ENCODE measurements at places on chromosomes 11 and 22.

DNA sequence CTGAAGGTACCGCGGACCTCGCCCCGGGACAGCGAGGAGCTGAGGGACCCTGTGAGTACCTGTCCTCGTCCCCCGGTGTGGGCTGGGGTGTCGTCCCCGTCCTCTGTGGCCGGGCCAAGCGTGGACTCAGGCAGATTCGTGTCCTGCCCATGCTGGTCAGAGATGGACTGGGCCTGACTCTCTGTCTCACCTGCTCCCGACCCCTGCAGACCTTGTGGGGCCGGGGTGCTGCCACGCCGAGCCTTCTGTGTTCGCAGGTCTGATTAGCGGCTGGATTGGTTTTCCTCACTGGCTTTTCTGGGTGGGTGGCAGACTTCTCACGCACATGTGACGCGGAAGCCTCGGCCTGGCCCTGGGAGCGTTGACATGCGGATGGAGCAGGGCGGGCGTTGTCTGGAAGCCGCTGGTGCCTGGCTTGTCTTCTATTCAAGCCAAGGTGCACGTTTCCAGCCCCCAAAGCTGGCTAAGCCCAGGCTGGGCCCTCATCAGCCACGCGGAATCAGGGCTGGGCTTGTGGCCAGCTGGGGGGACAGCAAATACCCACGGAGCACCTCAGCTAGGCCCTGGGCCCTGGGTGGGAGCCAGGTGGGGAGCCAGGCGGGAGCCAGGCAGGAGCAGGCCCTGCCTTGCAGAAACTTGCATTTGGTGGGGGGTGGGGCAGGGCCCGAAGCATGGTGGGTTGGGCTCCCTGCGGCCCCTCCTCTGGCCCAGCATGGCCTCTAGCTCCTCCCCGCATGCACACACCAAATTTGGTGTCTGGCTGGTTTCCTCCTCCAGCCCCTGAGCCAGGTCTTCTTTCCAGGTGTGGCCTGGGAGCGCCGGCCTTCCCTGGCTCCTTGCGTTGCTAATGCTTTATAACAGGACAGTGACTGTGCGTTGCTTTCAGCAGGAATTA, 7.0 kb downstream of the GRAMD4 start:
- DNase-seq: no peak

DNA sequence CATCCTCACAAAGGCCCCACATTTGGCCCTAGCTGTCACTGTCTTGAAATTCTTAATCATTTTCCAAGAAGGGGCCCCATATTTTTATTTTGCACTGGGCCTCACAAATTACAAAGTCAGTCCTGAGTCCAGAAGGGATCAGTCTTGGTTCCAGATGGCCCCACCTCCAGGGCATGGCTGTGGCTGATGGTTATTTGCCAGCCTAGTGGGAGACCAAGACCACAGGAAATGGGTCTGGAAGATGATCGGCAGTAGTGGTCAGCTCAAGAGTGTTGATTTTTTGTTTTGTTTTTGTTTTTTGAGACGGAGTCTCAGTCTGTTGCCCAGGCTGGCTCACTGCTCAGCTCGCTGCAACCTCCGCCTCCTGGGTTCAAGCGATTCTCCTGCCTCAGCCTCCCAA, 47.1 kb upstream of the EMID1 start:
- no peak for DNase-seq

GRCh38 chr11:28146123-28146751, 38.0 kb downstream of the METTL15 start:
- DNase-seq: peak; percentile 91

DNA sequence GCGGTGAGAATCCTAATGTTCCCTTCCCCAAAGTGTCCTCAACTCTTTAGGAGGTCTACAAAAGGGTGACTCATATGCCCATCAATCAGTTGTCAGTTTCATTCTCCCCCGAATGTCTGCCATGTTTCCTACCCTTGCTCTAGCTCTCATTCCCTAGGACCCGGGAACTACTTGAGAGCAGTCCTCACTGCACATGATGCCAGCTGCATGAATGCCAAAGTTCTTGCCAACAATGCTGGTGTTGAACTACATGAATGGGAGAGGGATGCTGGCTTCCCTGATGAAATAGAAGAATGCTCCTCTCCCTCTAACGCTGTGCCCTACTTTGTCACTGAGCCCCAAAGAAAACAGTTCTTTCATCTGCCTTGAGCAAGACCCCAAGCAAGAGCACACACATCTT, 12.5 kb upstream of the FSHB start:
- no peak for DNase-seq

DNA sequence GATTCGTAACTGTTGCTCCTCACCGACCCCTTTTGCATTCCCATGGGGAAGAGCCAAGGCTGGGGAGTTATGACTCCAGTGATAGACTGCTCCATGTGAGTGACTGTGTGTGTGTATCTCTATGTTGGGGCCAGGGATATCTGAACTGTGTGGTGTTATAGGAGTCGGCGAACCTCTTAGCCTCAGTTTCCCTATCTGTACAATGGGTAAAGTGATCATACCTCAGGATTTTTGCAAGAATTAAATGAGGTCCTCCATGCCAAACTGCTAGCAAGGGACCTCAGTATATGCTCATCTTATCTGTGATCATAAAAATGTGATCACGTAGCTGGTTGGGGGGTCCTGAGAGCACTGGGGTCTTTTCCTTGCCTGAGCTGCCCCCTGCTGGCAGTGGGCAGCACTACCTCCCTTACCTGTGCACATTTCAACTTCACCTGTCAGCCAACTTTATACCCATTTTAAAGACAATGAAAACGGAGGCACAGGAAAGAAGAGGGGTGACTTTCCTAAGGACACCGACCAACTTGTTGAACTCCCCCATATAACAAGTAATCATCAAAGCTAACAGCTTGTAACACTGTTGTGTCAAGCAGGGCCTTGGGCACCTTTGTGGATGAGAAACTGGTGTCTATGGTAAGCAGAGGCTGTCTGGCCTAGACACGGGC, 1.4 kb upstream of the DPP3 start:
- no peak for DNase-seq

GRCh38 chr22:35305525-35306070, 5.9 kb downstream of the TOM1 start:
- peak; percentile 88 for DNase-seq

GRCh38 chr22:34080433-34080832, 160.2 kb upstream of the LARGE1 start:
- no peak for DNase-seq

- DNase-seq: no peak
These were observed 28.5 kb downstream of the ARHGAP1 start for GRCh38 chr11:46671958-46672315.

DNA sequence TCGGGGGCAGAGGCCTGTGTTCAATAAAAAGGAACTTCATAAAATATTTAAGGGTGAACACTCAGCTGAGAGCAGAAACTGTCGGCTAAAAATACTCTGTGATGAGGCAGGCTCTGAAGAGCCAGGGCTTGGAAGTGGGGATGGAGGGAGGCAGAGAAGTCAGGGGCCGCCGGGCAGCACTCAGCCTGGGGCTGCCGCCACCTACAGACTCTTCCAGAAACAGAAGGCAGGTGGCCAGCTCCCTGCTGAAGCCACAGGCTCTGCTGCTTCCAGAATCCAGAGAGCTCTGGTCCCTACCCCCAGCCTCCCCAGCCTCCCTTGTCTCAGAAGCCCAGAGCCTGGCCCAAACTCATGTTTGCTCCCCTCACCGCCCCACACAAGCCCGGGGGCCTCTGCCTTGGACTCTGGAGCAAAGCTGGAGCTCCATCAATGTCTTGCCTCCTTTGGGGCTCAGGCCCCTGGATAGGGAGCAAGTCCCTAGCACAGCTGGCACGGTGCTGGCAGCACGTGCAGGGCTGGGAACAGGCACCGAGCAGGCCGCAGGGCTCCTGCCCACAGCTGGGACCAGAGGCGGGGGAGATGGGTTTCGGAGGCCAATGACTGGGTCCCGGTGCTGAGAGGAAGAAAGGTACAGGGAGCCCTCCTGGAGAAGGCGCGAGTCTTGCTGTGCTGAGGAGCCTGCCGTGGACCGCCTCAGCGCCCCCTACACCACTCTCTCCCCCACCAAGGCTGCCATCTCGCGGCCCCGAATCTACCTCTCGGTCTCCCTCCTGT, 8.2 kb downstream of the LRFN4 start:
- no peak for DNase-seq

DNA sequence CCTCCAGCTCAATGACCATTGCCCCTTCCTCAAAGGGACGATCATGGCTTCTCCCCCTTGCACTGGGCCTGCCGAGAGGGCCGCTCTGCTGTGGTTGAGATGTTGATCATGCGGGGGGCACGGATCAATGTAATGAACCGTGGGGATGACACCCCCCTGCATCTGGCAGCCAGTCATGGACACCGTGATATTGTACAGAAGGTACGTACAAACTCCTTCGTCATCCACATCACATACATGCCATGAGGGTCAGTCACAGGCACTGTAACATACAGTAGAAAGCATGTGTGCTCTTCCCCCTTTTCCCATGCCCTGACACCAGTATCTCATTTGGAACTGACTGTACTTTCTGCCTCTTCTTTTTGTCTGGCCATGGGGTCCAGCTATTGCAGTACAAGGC, 4.0 kb downstream of the TAF10 start:
- DNase-seq: no peak

DNA sequence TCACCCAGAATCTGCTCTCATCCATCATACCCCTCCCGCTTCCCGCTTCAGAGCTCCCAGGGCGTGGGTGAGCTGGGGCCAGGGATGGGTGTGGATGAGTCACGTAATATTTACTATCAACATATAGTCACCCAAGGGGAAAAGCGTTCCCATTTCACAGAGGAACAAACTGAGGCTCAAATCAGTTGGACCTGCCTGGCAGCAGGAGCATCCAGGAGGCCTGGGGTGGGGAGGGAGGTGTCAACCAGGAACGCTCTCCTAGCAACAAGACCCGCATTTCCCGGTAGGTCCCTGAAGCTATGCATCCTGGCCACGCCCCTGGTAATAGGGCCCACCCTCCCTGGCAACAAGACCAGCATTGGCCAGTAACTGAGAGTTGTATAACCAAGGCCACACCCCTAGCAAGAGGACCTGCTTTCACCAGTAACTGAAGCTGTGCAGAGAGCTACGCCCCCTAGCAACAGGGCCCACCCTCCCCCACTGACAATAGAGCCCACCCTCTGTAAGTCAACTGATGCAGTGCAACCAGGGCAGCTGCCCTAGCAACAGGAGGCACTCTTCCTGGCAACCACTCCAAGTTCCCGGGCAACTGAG, 32.7 kb upstream of the TXNRD2 start:
- DNase-seq: peak; percentile 65

GRCh38 chr11:114559425-114560310, at the start of gene NXPE1:
Gene NXPE1 (minus strand): TSS chr11:114559881. CDS start chr11:114551201, 8,680 bp downstream.
- DNase-seq: peak; percentile 33

- no peak for DNase-seq
These were observed 1.1 kb downstream of the CHADL start for GRCh38 chr22:41239443-41240128.

DNA sequence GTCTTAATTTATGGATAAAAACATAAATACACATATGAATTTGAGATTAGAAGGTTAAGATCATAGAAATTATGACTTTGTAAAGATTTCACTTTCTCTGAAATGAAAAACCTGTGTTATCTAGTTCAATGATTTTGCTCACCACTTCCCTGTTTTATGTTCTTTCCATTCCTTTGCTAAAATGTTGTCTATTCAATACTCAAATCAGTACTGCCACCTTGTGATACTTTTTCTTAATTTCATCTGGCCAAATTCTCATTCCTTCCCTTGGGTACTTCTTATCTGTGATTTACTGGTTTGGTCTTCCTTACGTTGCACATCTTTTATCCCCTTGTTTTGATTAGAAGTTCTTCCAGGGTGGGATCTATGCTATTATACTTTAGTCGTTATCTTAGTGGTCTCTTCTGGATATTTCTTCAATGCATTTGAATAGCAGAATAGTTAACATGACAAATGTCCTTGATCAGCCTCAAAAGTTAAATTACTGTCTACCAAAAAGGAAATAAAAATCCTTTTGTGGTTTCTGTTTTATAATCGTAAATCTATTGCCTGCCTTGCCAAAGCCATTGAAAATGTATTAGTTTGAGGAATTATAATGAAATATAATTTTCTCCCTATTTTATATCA, 197.0 kb downstream of the PGR start:
- peak; percentile 56 for DNase-seq

- DNase-seq: peak; percentile 65
These were observed at the start of gene NCAM1 for GRCh38 chr11:112961146-112961668. Gene NCAM1 (plus strand): TSS chr11:112961420.

GRCh38 chr22:30903876-30904460, 64.6 kb downstream of the MORC2 start:
- DNase-seq: no peak

GRCh38 chr11:126127898-126128297, 65.2 kb upstream of the CDON start:
- no peak for DNase-seq

- DNase-seq: peak; percentile 71
These were observed 122.7 kb upstream of the TRPC6 start for GRCh38 chr11:101706541-101706940.

- peak; percentile 98 for DNase-seq
These were observed 83.1 kb downstream of the PTPRJ start for GRCh38 chr11:48063424-48063978.

GRCh38 chr11:80462211-80462610, 1021.4 kb upstream of the TENM4 start:
- no peak for DNase-seq

DNA sequence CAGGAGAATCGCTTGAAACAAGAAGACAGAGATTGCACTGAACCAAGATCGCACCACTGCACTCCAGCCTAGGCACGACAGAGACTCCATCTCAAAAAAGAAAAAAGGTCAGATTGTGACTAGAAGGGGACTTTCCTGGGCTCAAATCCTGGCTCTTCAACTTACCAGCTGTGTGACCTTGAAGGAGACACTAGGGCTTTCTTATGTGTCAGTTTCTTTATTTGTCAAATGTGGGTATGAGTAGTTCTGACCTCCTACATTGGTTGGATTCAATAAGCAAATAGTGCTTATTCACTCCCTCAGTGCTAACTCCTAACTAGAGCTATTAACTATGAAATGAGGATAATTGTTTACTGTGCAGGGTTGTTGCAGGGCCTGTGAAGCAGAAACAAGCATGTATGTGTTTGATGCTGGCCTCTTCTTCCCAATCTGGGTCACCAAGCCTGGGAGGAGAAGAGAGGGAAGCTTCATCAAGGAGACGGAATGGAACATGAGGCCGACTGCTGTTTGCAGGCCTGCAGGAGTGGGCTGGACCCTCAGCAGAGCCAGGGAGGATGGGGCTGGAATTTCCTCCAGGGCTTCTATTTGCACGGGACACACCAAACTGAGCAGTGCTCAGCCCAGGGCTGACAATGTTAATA, 22.5 kb downstream of the RHOD start:
- DNase-seq: no peak

Data from fibroblast of villous mesenchyme (primary cell).